ENCODE measurements at places on chromosomes 4 and X. TPM values are rescaled to one million over a fixed set of nuclear protein-coding genes. Genes with fewer than 3 reads are reported as not detected.

DNA sequence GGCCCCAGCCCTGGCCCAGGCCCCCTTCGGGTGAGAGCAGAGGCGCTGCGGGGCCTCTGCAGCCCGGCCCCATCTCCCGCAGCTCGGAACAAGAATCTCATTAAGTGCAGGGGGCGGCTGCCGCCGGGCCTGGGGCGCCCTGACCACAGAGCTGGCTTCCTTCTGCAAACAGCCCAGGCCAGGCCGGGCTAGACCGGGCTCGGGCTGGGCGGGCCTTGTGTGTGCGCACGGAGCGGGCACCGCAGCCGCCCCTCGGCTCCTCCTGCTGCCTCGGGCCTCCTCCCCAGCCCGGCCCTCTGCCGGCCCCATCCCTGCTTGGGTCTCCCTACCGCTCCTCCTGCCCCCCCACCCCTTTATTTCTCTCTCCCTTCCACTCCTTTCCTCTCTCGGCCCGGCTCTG is 83.3 kb downstream of the EFNB1 start:
- H3K36me3 ChIP-seq, result no peaks in the 10 kb centered on the region
- no peak for DNase-seq
- H3K27me3 ChIP-seq, result peaks cover 11% of the 10 kb centered on the region
- H3K27ac ChIP-seq, result no peak overlapping the region
- H3K4me1 ChIP-seq, result no peaks in the 10 kb centered on the region

- H3K36me3 ChIP-seq, result no peaks in the 10 kb centered on the region
- no peak for DNase-seq
- H3K4me1 ChIP-seq, result no peaks in the 10 kb centered on the region
- no peak overlapping the region for H3K4me3 ChIP-seq
- no peak overlapping the region for H3K27ac ChIP-seq
Observed at GRCh38 chr4:140742838-140743193, 13.4 kb downstream of the TBC1D9 start.

DNA sequence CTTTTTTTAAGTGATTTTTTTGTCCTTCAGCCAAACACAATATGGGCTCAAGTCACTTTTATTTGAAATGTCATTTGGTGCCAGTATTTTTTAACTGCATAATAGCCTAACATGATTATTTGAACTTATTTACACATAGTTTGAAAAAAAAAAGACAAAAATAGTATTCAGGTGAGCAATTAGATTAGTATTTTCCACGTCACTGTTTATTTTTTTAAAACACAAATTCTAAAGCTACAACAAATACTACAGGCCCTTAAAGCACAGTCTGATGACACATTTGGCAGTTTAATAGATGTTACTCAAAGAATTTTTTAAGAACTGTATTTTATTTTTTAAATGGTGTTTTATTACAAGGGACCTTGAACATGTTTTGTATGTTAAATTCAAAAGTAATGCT is 62.1 kb downstream of the EDNRA start:
- H3K4me1 ChIP-seq, result peaks cover 4% of the 10 kb centered on the region
- H3K27ac ChIP-seq, result no peak overlapping the region
- peaks cover 4% of the 10 kb centered on the region for H3K36me3 ChIP-seq
- no peak overlapping the region for H3K4me3 ChIP-seq
- no peak for DNase-seq

CT55 gene
- not detected for total RNA-seq

DNA sequence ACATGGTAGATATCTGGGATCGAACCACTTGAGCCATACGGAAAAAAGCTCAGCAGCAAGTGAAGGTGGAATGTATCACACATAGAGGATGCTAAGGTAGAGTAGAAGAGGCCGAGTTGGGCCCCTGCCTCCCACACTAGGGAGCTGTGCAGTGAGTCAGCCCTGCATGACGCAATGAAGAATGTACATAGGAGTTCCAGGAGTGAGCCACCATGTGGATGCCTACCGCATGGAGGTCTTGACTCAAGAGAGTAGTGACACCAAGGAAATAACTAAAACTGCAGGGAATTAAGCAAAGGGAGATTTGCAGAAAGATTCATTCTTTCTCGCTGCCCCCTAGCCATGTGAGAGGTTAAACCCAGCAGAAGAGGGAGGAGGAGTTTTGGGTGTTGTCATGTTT is 389.6 kb upstream of the IGFBP7 start:
- H3K27me3 ChIP-seq, result no peaks in the 10 kb centered on the region
- H3K4me1 ChIP-seq, result no peaks in the 10 kb centered on the region
- H3K4me3 ChIP-seq, result no peak overlapping the region
- no peaks in the 10 kb centered on the region for H3K36me3 ChIP-seq
- no peak overlapping the region for H3K27ac ChIP-seq

GRCh38 chrX:120269373-120270035 is 18.9 kb downstream of the ZBTB33 start:
- no peaks in the 10 kb centered on the region for H3K36me3 ChIP-seq
- no peaks in the 10 kb centered on the region for H3K27me3 ChIP-seq
- H3K27ac ChIP-seq, result peak overlapping the region; percentile 84
- peaks cover 6% of the 10 kb centered on the region for H3K4me1 ChIP-seq

GRCh38 chr4:158857951-158858350 is 89.1 kb downstream of the FNIP2 start:
- no peak for DNase-seq
- H3K4me3 ChIP-seq, result no peak overlapping the region
- H3K27ac ChIP-seq, result no peak overlapping the region
- peaks cover 5% of the 10 kb centered on the region for H3K36me3 ChIP-seq

- DNase-seq, result no peak
- H3K27ac ChIP-seq, result no peak overlapping the region
- H3K27me3 ChIP-seq, result no peaks in the 10 kb centered on the region
- no peak overlapping the region for H3K4me3 ChIP-seq
Observed at GRCh38 chr4:6680372-6681034, 13.2 kb upstream of the S100P start.

GRCh38 chrX:107324493-107325310 is 118.3 kb downstream of the DNAAF6 start:
- no peak overlapping the region for H3K27ac ChIP-seq

DNA sequence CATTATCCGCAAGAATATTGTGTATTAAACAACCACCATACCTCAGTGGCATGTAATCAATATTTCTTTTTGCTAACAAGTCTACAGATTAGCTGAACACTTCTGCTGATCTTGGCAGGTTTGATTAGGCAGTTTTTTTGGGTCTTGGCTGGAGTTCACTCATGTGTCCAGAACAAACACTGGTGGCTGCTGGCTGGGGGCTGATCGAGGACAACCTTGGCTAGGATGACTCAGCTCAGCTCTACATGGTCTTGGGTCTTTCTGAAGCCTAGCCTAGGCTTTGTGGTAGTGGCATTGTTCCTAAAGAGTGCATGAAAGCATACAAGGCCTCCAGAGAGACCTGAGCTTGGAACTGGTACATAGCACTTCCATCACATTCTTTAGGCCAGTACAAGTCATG is 41.1 kb downstream of the PPEF1 start:
- no peaks in the 10 kb centered on the region for H3K36me3 ChIP-seq
- no peak overlapping the region for H3K27ac ChIP-seq
- H3K27me3 ChIP-seq, result peaks cover 4% of the 10 kb centered on the region
- no peaks in the 10 kb centered on the region for H3K4me1 ChIP-seq
